ENCODE measurements at places on chromosomes 3 and 15.

DNA sequence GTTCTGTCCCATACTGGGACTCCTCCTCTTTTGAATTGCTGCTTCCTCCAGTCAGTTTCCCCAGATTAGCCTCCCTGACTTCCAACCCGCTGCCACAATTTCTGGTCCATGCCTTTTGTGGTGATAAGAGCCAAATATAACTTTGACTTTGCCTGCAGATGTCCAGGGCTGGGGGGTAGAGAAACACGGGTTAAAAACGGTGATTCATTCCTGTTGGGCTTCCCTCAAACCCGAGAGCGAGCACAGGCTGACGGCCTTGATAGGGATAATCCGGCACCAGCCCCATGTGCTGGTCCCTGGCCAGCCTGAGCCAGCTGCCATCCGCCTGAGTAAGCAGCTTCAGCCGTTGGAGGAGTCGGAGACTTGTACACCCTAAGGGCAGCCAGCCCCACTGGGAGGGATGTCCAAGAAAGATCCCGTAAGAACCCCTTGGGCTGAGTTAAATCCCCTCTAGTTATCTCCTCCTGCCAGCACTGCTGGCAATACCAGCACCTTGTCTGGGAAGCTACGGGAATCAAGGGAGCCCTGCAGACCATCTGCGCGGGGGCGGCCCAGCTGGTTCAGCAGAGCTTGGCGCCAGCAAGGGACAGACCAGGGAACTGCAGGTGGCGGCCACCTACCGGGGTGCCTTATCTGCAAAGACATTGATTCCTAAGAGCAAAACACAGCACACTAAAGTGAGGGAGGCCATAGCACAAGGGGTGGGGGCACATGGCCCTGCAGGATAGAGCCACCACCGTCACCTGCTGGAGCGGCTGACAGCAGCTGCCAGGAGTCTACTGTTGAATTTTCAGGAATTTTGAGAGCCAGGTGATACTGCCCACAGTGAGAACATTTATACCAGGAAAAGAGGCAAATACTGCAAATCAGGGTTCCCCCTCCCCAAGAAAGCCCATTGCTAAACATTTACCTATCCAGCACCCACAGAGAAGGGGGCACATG is 18.1 kb downstream of the CSPG4 start:
- DNase-seq: peak; percentile 34

DNA sequence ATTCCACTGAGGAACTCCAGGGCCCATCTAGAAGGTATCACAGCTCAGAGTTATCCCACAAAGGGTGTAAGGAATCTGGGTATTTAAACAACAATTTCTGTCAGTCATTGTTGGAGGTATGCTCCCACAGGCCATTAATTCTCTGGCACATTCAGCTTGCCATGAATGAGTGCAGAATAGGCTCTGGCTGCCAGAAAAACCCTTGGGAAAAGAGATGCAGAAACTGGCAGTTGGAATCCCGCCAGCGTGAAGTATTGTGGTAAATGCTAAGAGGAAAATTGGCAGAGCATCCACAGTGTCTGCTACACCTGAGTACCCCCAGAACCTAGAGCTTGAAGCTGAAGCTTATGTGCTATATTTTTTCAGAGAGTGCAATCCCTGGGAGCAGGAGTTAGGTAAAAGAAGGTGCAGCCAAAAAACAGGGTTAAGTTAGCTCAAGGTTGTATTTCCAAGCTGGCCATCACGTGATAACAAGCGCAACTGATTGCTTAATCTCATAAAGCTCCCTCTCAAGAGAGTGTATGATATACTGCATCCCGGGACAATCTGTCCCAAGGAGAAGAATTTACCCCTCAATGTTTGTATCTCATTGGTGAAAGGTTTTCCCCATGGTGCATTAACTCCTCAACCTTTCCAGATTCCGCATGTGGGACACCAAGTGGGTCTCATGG is 94.2 kb upstream of the ACP3 start:
- DNase-seq: no peak

DNA sequence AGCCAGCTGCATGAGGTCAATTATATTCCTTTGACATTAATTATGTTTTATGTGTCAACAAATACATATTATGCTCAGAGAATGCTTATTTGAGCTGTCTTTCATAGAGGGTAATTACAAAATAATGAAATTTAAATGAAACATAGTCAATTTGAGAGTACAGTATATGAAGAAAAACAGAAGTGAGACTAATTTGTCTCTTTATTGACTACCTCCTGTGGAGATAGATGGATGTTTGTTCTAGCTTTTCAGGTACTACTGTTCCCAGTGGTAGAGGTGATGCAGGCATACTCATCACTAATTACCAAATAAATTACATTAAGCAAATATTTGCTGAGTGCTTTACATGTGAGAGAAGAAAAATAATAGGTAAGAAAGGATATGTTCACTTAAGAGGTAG is 1129.6 kb downstream of the OTOL1 start:
- no peak for DNase-seq

GRCh38 chr3:52279596-52279995 is 1.1 kb upstream of the WDR82 start:
- no peak for DNase-seq

GRCh38 chr3:40971191-40972168 is 227.8 kb upstream of the CTNNB1 start:
- peak; percentile 48 for DNase-seq

DNA sequence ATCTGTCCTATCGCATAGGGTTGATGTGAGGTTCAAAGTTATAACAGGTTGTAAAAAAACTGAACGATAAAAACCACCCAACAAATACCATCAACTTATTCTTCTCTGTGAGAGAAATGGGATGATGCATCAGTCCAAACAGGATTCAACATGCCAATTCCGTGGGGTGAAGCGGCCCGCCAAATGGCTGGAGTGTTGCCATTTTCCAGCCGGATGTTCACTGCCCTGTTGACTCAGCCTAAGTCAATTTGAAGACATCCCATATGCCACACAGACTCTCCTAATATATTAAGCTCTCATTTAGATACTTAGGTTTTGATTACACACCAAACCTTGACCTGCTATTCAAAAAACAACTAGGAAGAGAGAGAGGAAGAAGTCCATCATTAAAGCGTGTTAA is 311.1 kb downstream of the VPS13C start:
- no peak for DNase-seq

- DNase-seq: peak; percentile 89
Measured at GRCh38 chr3:48656061-48656840, 6.4 kb downstream of the CELSR3 start.

DNA sequence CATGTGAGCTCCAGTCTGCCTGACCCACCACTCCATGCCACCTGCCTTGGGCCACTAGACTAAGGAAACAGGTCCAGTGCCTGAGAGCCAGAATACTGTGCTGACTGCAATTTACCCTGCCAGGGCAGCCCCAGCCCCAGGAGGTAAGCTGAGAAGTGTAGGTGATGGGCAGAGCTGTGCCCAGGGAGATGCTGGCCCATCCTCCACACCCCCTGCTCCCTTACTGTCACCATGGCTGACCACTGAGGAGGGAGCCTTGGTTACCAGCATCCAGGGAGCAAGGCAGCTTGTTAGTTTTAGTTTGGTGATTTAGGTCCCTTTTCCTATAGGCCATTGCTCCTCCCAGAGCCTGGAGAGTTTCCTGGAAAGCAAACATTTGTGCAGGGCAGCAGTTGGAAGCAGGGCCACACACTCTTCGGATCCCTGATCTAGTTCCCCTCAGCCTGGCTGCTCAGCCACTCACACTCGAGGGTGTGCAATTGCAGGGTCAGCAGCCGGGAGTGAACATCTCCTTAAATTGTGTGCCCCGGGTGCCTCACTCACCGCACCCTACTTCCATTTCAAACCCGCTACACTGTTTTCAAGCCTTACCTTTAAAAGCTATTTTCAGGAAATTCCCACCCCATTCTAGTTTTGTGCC is 2.0 kb downstream of the GALNT15 start:
- no peak for DNase-seq

DNA sequence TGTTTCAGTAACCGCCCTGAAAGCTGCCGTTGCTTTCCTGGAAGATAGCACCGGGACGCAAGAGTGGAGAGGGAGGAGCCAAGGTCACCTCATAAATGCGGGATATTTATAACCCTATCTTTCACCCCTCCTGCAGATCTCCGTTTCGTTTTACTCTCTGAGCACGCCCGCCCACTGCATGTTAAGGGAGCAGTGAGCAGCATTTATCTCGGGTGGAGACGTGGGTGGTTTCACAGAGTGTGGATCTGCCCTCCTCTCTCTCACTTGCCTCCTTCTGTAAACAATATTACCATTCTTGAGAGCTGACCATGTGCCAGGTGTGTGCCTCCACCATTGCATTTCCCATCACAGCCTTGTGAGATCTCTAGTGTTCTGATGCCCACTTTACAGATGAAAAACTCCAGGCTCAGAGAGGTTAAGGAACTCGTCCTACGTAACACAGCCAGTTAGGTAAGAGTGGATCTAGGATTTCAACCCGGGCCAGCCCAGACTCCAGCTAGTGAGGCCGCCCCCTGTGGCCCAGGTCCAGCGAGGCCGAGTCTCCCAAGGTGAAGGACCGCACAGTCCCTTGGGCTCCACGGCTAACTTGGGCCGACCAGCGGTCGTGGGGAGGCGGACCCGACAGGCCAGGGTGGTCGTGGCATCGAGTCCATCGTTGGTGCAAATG is 16.9 kb upstream of the SEMA4B start:
- DNase-seq: peak; percentile 21

- no peak for DNase-seq
Measured at GRCh38 chr3:65596571-65597225, 442.0 kb downstream of the MAGI1 start.

DNA sequence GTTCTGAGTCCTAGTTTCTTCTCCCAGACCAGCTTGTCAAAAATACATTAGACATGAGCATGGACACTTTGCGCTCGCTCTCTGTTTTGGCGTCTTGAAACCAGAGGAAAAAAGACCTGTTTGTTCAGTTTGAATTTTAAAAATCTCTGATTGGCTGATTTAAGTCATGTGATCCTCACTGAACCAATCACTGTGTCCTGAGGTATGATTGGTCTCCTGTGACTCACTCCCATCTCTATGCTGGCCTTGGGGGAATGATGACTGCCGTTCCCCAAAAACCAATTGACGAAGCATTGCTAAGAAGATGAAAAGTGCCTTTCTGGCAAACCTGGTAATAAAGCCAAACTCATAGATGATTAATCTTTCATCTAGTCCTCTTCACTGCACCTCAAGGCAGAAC is 256.5 kb downstream of the IL5RA start:
- DNase-seq: no peak

GRCh38 chr15:40340038-40340739 is 550 bp downstream of the CCDC9B start:
- no peak for DNase-seq

- no peak for DNase-seq
Measured at GRCh38 chr15:100820528-100820927, 59.1 kb upstream of the ALDH1A3 start.

GRCh38 chr3:133428552-133428951 is 28.7 kb downstream of the BFSP2 start:
- no peak for DNase-seq

DNA sequence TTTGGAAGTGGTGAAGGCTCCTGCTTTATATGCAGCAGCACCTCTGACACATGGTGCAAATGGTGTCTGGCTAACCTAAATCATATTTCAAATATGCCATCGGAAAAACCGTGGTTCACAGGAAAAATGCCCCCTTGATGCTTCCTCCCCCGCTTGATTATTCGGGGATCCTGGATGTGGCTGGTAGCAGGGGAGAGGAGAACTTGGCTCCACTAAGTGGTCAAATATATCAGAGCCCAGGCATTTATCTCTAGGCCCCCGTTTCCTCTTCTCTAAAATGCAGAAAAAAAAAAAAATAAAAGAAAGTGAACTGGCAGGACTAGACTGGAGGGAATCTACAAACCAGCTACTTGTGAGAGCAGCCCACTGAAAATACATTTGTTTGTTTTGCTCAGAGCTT is 18.2 kb upstream of the ATP2B2 start:
- DNase-seq: no peak

DNA sequence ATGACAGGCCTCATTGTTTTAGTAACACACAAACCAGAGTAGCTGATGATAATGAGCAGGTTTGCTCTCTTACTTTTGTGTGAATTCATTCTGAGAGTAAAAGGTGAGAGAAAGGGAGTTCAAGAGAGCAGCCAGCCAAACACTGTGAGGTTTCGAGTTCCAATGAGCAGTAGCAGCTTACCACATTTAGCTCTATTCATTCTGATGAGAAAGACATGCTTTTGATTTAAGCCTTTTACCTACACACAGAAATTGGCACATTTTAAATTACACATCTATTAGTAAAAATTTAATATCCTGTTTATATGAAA is 28.0 kb downstream of the GLDN start:
- no peak for DNase-seq

DNA sequence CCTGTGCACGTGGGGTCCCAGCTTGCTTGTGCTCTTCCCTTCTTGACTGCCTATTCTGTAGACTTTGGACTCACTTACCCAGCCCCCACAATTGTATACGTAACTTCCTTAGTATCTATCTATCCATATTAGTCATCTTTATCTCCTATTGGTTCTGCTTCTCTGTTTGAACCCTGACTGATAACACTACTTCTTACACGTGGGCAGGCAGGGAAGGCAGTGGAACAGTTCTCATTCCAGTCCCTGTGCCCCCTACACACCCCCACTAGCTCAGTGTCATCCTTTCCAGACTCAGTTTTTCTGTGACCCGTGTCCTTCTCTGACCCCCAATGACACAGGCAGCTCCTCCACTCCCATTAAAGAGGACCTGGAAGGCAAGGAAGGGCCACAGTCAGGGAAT is 74.2 kb upstream of the FBN1 start:
- no peak for DNase-seq

GRCh38 chr3:118108769-118109168 is 925.9 kb downstream of the IGSF11 start:
- no peak for DNase-seq

- no peak for DNase-seq
Measured at GRCh38 chr3:134002306-134002705, 27.4 kb downstream of the SLCO2A1 start.

DNA sequence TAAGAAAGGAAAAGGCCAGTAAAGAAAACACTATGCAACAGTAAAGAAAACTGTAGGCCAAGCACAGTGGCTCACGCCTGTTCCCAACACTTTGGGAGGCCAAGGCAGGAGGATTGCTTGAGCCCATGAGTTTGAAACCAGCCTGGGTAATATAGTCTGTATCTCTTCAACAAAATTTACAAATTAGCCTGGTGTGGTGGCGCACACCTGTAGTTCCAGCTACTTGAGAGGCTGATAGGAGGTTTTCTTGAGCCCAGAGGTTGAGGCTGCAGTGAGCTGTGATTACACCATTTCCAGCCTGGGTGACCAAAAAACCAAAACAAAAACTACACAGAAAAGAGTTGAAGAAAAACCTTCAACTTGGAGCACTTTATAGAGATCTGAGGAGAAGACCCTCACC is 31.8 kb downstream of the DAG1 start:
- DNase-seq: no peak

DNA sequence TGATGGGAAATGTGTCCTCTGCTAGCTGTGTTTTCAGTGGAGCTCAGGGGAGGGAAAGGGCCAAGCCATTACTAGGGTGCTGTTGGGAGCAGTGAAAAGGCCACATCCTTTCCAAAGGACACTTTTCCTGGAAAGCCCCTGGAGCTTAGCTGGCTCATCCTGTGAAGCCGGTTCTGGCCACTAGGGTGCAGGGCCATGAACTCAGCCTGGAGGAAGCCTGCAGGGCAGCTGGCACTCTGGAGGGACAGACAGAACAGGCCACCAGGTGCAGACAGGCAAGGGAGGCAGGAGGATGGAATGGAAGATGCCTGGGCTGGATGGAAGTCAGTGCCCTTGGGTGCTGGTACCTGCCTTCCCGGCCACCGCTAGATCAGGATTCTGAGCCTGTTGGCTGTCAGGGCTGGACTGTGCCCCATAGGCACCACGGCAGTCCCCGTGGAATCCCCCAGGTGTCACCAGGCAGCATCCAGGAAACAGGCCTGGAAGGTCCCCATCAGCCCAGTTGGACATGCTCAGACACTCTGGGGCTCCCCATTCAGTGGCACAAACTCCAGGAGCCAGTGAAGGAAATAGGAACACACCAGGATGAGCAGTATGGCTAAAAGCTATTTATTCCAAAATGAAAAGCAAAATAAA is 76.2 kb upstream of the C2CD4B start:
- DNase-seq: no peak
